Pulmonary artery endothelial cell (primary cell): ENCODE measurements at places on chromosomes 3 and 15.

- DNase-seq: no peak
Measured at GRCh38 chr3:139994891-139995290, 59.9 kb downstream of the CLSTN2 start.

- no peak for DNase-seq
Measured at GRCh38 chr3:152257563-152258035, 11.1 kb upstream of the MBNL1 start.

- DNase-seq: no peak
Measured at GRCh38 chr3:50331364-50331907, 3.4 kb upstream of the TUSC2 start.

DNA sequence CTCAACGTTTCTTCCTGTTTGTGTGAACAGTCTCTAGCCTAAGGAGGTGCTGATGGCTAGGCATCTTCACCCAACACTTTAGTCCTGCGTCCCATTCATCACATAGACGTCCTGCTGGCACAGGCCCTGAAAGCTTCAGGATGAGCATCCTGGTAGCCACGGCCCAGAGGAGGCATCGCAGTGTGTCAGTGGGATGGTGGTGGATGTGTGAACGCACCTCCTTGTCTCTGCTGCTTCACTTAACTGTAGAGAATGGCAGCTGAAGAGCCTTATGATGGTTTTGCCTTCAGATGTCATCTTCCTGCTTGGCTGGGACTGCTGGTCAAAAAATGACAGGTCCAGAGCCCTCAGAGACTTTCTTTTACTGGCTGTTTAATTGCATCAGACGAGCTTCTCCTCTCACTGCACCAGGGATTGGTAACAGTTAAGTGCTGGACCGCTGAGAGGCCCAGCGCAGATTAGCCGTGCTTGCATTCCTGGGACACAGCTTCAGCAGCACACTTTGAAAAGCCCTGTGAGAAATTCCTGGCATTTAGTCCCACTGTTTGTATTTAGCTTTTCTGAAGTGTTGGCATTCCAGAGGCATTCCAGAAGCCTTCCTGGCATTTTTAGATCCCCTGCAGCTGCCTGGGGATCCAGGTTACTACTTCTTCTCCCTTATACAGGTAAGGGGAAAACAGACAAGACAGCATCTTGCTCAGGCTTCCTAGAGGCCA lies 132.4 kb upstream of the PLXNA1 start:
- no peak for DNase-seq

- no peak for DNase-seq
Measured at GRCh38 chr15:59437817-59438624, at the start of gene FAM81A. Gene FAM81A (plus strand): TSS chr15:59438186. CDS start chr15:59458627, 20,441 bp downstream.

GRCh38 chr15:79296583-79296982 lies 14.1 kb downstream of the ANKRD34C start:
- no peak for DNase-seq

DNA sequence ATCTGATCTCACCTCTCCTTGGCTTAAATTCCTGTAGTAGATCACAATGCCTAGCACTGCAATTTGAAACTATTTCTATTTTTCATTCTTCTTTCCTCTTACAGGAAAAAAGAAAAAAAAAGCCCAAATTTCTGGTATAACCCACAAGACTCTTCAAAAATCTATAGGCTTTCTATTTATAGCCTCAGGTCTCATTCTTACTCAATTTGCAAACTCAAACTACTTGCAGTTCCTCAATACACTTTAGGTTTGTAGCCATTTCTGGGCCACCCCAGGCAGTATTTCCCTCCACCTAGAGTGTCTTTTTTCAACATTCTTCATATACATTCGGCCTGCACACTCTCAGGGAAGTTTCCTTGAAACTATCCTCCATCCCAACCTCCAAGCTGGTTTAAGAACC lies 169.0 kb downstream of the TBC1D5 start:
- DNase-seq: no peak

DNA sequence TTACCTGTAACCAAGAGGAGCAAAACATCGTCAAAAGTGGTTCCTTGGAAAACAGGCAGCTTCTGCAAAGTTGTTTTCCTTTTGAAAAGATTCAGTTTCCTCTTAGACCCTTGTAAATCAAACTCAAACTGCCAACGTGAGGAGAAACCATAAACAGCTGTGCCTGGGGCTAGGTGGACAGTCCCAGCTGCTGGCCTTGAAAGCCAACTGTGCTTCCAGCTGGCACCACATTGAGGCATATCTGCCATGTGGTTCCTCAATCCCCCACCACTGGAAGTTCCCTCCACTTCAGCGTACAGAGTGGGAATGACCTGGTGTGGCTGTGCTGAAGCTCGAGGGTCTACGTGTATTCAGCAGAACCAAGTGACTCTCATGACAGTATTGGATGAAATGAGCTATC lies 40.9 kb downstream of the HRH1 start:
- DNase-seq: no peak
